ENCODE measurements at places on chromosomes 2 and 18.

DNA sequence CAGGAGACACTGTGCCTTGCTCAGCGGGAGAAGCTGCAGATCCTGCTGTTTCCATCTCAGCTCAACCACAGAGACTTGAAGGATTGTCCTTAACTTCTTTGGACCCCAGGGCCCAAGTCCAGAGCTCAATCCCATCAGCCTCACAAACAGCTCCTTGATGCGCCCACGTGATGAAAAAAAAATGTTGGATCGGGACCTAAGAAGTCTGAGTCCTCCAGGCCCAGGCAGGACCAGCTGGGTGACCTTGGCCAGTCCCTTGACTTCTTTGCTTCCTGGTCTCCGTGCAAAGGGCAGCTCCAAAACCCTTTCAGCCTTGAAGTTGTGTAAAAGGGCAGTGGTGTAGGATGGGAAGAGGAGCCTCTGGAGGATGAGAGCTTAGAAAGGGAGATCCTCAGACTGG lies 175.5 kb downstream of the ZFP36L2 start:
- DNase-seq, result no peak

DNA sequence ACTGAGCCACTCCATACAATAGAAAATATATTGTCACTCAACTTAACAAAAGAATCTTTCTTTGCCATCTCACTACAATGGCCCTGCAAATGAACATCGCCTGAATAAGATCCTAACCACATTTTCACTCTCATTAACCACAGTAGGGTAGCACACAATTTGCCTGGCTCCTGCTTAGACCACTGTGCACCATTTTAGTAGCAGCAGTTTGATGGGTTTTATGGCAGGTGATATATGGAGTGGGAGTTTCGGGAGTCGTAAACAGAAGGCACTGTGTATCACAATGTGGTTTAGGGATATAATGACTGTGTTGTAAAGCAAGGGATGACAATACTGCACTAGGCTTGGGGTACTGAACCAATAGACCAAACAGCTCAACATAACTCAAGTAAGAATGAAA lies 617.4 kb downstream of the BCL11A start:
- no peak for DNase-seq

DNA sequence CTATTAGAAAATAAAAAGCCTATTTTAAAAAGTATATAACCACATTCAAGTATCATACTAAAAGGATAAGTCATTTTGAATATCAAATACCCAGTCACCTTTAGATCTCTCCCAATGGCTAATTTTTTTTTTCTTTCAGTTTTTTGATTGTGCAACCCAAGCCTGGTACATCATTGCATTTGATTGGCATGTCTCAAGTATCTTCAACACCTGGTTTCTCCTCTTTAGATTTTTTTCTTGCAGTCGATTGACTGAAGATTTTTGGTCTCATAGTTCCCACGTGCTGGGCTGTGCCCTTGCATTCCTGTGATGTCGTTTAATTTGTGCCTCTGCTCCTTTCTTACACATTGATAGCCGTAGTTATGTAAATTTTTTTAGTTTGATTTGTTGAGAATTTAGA lies 40.7 kb downstream of the ATIC start:
- DNase-seq, result no peak

- DNase-seq, result no peak
These were observed 124.2 kb upstream of the SATB2 start for GRCh38 chr2:199581935-199582360.

DNA sequence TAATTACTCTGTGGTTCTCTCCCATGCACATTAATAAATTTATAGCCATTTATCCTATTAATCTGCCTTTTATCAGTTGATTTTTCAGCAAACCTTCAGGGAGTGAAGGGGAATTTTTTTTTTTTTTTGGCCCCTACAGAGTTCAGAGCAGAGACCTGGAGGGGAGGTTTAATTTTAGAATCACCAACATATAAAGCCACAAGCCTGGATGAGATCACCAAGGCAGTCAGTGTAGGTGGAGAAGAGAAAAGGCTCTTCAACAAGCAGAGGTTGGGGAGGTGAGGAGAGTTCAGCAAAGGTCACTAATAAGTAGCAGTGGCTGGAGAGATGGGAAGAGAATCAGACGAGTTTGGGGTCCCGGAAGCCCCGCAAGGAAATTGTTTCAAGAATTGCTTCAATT lies 48.4 kb upstream of the SPTBN1 start:
- DNase-seq, result no peak

DNA sequence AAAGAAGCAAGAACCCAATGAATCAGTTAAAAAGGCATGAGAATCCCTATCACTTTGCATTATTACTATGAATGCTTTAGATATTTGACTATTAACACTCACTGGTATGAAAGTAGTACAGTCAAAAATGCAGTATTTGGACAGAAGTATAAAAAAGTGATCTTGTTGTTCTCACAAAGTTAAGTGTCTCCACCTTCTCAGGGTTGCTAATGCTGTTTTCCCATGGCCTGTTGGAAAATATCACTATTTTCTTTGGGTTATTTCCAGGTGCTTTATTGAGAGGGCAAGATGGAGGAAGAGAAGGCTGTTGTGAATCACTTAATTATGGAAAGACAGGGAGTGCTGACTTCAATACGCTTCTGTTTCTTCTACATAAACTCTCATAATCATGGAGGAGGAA lies 13.6 kb upstream of the CREB1 start:
- no peak for DNase-seq

- no peak for DNase-seq
These were observed 12.8 kb upstream of the SKOR2 start for GRCh38 chr18:47264308-47264700.

- DNase-seq, result no peak
These were observed 125.9 kb downstream of the MAIP1 start for GRCh38 chr2:200081236-200081635.

DNA sequence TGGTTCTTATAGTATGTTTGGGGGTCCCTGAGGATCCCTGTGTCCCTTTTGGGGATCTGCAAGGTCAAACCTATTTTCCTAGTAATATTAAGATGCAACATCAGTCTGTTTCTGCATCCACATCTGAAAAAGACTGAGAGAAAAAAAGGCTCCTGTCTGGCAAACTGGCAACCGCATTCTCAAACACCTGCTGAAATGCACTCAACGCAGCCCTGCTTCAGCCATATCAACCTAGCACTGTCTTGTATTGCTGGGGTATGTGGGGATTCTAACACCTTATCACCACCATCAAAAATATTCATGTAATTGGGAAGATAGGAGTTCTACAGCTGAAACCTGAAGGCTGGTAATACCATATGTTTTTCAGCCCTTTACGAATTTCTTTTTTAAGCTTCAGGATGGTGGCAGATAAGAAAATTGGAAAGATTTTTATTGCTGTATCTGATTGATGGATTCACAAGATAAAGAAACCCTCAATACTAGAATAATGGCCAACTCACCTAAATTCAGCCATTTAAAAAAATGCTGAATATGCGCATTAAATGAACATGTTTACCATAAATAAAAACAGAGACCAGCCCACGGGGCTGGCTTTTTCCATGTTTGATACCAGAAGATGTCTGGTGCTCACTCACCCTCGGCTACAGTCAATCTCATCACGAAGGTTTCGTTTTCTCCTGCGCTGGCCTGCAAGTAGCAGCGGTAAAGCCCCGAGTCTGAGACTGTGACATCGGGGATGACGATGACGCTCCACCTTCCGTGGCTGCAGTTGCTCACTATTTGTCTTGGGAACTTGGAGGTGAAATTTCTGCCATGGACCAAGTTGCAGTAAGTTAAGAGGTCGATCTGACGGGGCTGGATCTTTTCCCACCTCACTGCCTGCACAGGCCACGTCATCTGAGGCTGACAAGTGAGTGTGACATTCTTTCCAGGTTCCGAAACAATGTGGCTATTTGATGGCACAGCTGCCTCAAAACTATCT lies 52.3 kb downstream of the CD226 start:
- DNase-seq, result no peak

DNA sequence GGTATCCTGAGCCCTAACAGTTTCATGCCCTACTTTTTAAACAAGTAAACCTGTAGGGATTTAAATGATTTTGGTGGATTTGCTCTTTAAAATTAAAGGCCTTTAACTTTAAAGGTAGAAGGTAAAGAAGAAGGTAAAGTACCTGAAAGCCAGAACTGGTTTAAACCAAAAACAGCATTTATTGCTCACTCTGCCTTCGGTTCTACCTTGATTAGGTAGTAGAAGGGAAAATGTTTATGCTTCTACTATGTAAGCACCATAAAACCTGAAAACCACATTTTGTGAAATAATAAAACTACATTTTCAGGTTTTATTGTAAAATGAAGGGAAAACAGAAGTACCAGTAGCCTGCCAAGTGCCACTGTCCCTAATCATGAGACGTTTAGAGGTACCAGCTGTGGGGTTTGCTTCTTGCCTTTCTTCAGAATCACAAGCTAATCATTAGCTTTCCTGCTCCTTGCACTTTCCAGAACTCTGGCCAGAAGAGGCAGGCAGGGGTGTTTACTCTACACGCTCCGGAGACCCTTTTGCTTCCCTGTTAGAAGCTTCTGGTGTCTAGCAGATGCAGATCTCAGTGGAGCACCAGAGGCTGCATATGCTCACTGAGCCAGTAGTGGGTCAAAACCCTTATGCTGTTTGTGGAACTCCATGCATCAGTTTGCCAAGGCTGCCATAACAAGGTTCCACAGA lies 33.3 kb downstream of the RPIA start:
- DNase-seq, result no peak

DNA sequence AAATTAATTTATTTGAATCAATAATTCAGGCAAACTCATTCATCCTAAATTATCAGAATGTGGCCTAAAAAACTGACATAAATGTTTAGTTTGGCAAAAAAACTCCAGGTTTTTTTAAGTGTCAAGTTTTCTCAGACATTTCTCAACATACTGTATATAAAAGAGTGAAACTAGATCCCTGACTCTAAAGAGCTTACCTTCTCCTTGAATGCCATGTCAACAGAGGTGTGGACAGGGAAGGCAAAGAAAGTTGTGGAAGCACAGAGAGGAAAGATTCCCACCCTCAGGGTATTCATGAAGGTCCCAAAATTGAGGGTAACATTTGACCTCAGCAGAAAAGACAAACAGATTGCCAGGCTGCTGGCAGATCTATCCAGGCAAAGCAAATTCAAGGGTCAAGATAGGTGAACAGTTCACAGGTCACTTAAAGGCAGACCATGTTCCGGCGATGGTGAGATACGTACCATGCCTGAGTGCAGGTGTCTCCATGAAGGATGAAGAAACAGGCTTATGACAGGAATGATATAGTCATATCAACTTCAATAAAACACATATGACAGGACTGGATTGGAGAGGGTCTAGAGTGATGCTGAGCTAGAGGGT lies 1638.3 kb upstream of the ZEB2 start:
- no peak for DNase-seq

GRCh38 chr2:98480598-98480997 lies 35.9 kb downstream of the INPP4A start:
- no peak for DNase-seq

DNA sequence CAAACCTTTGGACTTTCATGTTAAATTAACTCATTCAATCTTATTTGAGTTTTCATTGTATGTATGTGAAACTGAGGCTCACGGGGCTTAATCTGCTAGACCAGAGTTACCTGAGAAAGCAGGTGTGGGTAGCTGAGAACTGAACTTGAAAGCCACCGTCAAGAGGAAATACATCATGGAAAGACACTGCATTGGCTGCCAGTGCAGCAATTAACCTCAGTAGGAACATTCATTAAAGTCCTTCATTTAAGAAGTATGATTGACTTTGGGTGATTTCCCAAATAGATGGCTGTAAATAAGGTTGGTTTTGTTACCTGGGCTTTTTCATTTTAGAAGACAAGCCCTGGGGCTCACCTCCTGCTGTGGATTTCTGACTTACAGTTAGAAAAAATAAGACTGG lies 36.5 kb upstream of the MGAT5 start:
- DNase-seq, result no peak

DNA sequence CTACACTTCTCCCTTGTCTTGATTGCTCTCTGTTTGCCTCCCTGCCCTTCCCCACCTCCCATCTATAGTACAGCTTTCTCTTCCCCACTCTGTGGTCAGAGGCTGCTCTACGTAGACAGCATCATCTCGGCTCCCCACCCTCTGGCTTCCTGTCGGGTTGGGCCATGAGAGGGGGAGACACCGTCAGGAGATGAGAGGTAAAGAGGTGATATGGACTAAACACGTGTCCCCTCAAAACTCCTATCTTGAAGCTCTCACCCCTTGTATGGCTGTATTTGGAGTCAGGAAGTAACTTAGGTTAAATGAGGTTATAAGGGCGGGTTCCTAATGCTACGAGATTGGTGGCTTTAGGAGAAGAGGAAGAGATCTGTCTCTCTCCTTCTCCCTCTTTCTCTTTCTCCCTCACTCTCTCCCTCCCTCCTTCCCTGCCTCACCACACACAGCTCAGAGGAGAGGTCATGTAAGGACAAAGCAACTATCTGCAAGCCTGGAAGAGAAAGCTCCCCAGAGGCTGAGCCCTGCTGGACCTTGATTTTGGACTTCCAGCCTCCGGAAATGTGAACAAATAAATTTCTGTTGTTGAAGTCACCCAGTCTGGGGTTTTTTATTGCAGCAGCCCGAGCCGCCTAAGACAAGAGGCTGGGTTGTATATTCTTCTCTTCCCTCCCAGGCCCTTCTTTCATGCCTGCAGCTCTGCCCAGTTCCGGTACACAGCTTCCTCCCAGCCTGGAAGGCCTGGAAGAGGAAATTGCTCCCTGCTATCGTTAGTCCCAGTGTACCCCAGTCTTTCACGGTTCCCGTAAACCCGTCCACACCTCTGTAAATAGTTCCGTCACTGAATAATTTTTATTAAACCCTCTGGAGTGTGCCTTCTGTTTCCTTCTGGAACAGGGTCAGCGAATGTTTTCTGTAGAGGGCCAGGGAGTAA lies 138.0 kb downstream of the AKAIN1 start:
- no peak for DNase-seq

All from stimulated activated CD4-positive, alpha-beta T cell treated with anti-CD3 and anti-CD28 coated beads, Interleukin-1b, Interleukin-23, amount 100 ng/mL, for 24 hours (primary cell).